ENCODE measurements at places on chromosomes 4 and X.

GRCh38 chr4:86389664-86390063 lies 29.8 kb upstream of the MAPK10 start:
- no peak for DNase-seq

DNA sequence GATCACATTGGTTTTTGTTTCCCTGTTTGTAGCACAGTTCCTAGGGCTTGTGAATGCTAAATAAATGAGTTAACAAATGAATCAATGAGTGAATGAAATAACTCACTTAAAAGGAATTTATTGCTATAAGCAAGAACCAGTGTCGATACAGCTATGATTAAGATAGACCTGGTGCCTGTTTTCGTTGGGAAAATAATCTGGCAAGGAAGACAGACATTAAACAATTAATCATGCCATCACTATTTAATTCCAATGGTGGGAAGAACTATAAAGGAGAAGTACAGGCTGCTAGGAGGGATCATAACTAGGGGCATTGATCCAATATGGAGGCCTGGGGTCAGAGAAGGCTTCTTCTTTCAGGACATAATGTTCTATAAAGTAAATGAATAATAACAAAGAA lies 4.5 kb upstream of the CBR4 start:
- no peak for DNase-seq

DNA sequence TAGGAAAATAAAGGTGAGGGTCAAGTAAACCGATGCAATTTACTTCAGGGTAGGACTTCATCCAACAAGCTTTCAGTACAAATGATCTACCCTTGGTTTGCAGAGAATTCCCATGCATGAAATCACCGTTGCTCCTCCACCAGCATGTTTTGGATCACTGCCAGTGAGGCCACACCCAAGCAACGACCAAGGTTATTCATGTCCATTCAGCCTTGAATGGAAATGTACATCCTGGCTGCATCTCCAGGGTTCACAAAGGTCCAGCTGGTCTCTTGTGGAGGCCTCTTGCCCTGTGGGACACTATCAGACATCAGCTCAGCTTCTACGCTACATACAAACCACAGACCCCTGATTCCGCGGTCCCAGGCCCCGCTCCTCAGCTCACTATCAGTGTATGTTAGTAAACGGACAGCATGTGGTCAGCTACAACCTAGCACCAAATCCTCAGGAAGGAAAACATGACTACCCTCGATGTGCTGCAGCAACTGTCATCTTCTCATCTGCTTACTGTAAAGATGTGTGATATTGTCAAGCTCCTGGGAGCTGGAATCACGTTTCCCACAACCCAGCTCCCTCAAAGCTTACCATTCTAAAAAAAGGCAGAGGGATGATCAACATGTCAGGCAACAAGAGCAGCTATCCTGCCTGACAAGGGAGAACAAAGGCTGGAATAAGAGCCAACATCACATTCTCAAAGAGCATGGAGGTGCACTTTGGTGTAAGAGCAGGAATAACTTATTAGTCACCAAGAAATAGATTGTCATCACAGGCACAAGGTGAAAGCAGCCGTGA lies 4.9 kb downstream of the LYAR start:
- DNase-seq = peak; percentile 10

- DNase-seq = no peak
These were observed 211.5 kb downstream of the BCOR start for GRCh38 chrX:39886282-39886681.

- no peak for DNase-seq
These were observed 306.8 kb upstream of the FAM241A start for GRCh38 chr4:111838406-111838930.

DNA sequence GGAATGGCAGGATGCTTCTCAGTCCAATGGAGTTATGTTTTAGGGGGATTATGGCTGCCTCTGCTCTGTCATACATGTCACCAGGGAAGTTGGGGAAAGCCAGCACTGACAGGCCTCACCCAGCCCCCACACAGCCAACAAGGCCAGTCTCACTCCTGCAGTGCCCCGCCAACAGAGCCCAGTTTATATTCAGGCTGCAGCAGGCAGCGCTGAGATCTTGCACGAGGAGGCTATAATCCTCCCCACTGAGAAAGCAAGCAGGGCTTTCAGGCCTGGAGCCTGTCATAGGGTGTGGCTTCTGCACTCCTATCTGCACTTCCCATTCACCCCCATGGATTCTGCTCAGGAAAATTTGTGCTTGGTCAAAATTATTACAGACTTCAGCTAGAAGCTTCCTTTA lies 25.1 kb downstream of the ADAD1 start:
- DNase-seq = no peak

DNA sequence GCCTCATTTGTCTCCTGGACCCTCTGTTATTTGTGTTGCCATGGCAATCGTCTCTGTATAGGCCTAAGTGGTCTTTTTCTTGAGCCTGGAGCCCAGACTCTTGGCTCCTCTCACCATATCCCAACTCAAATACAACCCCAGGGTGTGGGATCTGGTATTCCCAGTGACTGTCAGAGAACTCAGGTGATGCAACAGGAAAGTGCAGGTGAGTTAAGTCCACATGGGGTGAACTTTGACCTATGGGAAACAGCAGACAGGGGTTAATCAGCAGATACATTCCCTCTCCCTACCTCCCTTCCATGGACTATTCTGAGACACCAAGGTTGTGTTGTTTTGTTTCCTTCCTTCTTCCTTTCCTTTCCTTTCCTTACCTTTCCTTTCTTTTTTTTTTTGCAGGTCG lies 130.9 kb upstream of the RPS6KA3 start:
- no peak for DNase-seq

- no peak for DNase-seq
These were observed 30.2 kb upstream of the SPON2 start for GRCh38 chr4:1202526-1203011.

DNA sequence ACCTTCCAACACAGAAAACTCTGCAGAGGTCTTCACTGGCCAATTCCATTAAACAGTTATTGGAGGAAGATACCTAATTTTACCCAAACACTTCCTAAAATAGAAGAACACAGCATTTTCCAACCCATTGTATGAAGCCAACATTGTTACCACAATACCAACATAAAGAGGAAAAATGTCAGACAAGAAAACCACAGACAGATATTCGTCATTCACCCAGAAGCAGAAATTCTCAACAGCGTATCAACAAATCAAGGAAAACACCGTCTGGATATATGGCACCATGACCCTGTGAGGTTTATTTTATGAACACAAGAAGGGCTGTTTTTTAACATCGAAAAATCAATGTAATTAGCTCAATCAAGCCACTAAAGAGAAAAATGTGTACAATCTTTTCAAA lies 255.6 kb downstream of the ASMT start:
- peak; percentile 14 for DNase-seq

DNA sequence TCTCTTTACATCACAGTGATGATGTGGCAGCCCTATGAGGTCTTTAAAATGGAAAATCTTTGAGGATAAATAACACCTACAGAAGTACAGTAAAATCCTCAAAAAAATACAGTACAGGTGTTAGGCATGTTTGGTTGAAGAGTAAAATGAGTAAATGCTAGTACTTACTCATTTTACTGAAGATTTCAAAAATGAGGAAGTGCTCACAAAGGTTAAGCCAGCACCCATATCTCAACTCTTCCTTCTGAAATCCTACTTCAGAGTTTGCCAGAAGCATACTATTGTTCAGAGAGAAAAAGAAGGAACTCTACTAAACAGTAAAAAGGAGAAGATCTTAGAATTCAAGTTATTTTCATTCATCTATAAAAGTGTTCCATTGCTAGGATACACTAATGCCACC lies 130.9 kb downstream of the CBR4 start:
- no peak for DNase-seq

DNA sequence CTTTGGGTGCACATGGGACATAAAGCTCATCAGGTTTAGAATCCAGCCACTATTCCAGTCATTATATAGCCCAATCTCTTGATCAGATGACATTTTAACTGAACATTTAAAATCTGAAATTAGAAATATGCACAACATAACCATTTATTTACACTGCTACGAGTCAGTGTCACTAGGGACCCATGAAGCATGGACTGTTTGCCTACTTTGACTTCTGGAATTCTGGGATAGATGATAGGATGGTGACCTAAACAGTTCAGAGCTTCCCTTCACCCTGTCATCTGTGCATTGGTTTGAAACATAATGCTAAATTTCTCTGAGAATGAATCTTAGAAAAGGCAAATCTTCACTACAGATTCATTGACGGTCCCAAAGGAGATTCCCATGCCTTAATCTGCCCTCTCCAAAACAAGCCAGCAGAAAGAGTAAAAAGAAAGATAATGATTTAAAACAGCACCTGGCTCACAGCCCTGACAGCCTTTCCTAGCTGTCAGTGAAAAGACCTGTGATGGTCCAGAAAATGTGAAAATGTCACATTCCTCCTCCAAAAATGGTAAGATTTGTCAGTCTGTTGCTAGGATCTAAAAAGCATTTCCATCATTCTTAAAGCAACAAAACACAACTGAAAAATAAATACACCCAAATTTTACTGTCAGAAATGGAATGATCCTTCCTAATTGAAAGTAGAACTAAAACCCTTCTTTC lies 18.9 kb upstream of the HERC3 start:
- no peak for DNase-seq

DNA sequence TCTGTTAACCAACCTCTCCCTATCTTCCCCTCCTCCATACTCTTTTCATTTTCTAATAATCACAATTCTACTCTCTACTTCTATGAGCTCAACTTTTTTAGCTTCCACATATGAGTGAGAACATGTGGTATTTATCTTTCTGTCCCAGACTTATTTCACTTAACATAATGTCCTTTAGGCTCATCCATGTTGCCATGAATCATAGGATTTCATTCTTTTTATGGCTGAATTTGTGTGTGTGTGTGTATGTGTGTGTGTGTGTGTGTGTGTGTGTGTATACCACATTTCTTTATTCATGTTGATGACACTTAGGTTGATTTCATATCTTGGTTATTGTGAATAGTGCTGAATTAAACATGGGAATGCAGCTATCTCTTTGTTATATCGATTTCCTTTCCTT lies 37.4 kb downstream of the RUFY3 start:
- no peak for DNase-seq

All from astrocyte (in vitro differentiated cells and primary cell).